CD4-positive, CD25-positive, alpha-beta regulatory T cell (primary cell): ENCODE measurements at places on chromosomes 3 and 15. TPM values are rescaled to one million over a fixed set of nuclear protein-coding genes. Genes with fewer than 3 reads are reported as not detected.
A peak's percentile ranks its signal among the peaks of the same experiment; 100 is the strongest.

DNA sequence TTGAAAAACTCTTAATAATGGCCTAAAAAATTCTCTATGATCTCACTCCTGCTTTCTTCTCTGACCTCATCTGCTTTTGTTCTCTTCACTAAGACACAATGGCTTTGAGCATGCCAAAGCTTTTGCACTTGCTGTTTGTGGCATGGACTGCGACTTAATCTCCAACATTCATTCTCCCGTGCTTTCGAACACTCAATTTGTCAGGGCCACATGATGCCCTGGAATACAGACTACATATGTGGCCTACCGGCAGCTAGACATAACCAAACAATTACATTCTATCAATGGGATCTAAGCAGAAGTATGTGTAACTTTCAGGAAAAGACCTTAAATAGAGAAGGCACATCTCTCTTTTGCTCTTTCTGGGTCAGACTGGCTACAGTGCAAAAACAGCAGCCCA, 506.5 kb downstream of the MAGI1 start:
- no peak for DNase-seq
- H3K27ac ChIP-seq = no peak overlapping the region
- no peaks in the 10 kb centered on the region for H3K27me3 ChIP-seq
- no peak overlapping the region for H3K4me3 ChIP-seq
- no peaks in the 10 kb centered on the region for H3K4me1 ChIP-seq

GRCh38 chr3:23685541-23686258, 120.1 kb upstream of the UBE2E1 start:
- no peak overlapping the region for H3K27ac ChIP-seq
- H3K4me1 ChIP-seq = no peaks in the 10 kb centered on the region
- no peak overlapping the region for H3K4me3 ChIP-seq
- no peak for DNase-seq
- H3K36me3 ChIP-seq = no peaks in the 10 kb centered on the region
- H3K27me3 ChIP-seq = no peaks in the 10 kb centered on the region

DNA sequence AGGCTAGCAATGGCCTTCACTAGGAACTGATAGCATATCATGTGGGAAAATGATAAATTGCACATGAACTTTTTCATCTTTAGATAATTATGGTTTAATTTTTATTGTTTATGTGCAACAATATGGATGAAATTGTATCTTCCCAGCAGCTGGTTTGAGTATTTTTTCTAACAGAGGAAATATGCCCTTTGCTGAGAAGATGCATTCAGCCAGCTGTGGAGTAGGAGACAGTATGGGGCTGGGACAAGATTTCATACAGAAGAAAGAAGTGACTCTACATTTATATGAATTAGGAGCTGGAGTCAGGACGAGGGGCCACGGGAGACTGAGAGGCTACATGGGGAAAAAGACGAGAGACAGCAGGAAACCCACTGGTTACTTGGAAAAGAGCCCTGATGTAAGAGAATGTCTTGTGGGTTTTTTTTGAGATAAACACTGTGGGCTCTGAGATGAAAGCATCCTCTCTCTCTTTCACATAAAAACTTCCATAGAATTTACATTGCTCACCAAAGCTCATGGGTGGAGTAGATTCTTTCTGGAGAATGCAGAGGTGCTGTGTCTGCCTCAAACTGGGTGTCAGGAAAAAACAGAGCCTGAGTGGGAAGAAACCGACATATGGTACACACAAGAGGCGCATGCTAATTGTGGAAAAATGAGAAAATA, 115.2 kb upstream of the PDZRN3 start:
- no peak for DNase-seq
- no peaks in the 10 kb centered on the region for H3K36me3 ChIP-seq
- no peak overlapping the region for H3K4me3 ChIP-seq
- no peaks in the 10 kb centered on the region for H3K4me1 ChIP-seq
- H3K27ac ChIP-seq = no peak overlapping the region

- H3K27me3 ChIP-seq = no peaks in the 10 kb centered on the region
- no peak overlapping the region for H3K4me3 ChIP-seq
- DNase-seq = no peak
- H3K36me3 ChIP-seq = no peaks in the 10 kb centered on the region
- H3K27ac ChIP-seq = no peak overlapping the region
- H3K4me1 ChIP-seq = no peaks in the 10 kb centered on the region
Observed at GRCh38 chr15:74421302-74422245, 12.2 kb downstream of the SEMA7A start.

GRM2 gene
- 3.0 TPM for total RNA-seq

DNA sequence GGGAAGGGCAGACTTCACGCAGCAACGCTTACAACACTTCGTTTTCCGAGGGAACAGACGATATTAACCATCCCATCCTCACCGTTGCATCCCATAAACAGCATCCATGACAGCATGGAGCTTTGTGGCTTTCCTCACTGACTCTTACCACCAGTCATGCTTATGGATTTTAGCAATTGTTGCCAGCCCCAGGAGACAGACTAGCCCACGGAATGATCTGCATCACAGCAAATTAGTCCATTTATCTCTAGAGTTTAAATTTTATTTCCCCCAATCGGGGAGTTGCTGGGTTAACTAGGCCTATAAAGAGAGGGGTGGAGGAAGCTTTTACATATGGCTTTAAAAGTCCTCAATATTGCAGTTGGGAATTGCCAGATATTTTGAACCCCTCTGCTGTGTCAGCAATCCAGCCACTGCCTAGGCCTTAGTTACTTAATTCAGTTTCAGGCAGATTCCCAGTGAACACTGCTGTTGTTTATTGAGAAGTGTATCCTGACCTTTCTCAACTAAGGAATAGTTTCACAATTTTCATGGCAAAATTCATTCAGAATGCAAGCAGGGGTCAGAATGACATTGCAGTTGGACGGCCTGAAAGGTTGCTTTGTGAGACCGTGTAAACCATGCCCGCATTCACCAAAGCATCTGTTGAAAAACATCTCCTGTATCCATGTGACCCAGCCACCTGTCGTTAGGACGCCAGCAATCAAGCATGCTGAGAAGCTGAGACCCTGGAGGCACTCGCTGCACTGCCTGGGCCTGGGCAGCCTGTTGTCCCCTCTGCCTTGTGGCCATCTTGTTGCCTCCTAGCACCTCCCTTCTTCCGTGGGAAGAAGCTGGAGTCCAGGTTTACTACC, 397.4 kb upstream of the TPM1 start:
- H3K4me1 ChIP-seq = no peaks in the 10 kb centered on the region
- H3K27ac ChIP-seq = no peak overlapping the region
- H3K4me3 ChIP-seq = no peak overlapping the region
- H3K27me3 ChIP-seq = no peaks in the 10 kb centered on the region
- DNase-seq = no peak

CCDC14 gene
- total RNA-seq = 50.5 TPM

ZIC4 gene
- total RNA-seq = not detected

OR5K4 gene
- total RNA-seq = not detected

GRCh38 chr3:134824791-134825190, 29.7 kb downstream of the EPHB1 start:
- H3K4me3 ChIP-seq = no peak overlapping the region
- no peaks in the 10 kb centered on the region for H3K4me1 ChIP-seq
- no peaks in the 10 kb centered on the region for H3K36me3 ChIP-seq
- no peaks in the 10 kb centered on the region for H3K27me3 ChIP-seq

ISLR2 gene
- not detected for total RNA-seq

- H3K27me3 ChIP-seq = no peaks in the 10 kb centered on the region
- H3K27ac ChIP-seq = no peak overlapping the region
- no peaks in the 10 kb centered on the region for H3K4me1 ChIP-seq
- peak; percentile 65 for DNase-seq
- no peaks in the 10 kb centered on the region for H3K36me3 ChIP-seq
- H3K4me3 ChIP-seq = no peak overlapping the region
Observed at GRCh38 chr15:41989573-41990242, 17.4 kb upstream of the EHD4 start.

DNA sequence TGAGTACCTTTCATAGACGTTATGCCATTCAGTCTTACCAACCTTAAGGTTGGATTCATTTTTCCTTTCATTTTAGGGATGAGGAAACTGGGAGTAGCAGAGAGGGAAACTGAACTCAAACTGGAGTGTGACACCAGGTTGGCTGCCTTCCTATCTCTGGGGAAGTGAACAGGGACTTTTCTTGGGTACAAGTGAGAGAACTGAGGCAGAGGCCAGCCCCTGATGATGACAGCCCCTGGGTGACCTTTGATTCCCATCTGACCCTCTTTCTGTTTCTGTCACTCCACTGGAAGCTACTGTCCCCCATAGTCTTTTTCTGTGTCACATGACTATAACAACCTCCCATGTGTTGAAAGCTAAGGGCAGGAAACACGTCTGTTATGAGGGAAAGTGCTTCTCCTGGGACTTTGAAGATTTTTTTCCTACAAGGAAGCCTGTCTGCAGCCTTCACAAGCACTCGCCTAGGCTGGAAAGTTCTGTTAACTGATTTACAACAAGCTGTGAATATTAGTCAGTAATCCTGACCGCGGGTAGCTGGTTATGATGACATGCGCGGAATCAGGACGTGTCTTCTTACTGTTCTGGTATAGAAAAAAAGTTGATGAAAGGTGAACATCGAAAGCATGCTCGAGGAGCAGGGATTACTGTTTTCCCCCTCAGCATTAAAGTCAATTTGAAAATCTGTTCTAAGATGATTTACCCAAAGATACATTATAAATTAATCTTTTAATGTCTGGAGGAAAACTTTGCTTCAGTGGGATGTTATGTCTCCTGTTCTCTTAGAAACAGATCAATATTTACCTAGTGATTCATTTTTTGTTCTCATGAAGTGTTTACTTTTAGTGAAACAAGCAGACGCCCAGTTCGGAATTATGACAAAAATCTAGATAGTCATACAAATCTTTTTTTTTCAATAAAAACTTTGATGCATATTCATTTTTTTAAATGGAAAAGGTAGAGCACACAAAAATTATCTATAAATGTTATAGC, 31.5 kb downstream of the ABHD2 start:
- H3K27ac ChIP-seq = no peak overlapping the region
- H3K4me3 ChIP-seq = no peak overlapping the region
- no peaks in the 10 kb centered on the region for H3K27me3 ChIP-seq
- peaks cover 65% of the 10 kb centered on the region for H3K36me3 ChIP-seq

CMTM8 gene
- 6.0 TPM for total RNA-seq

GRCh38 chr3:143276592-143276991, 157.0 kb downstream of the CHST2 start:
- no peak overlapping the region for H3K27ac ChIP-seq
- no peak overlapping the region for H3K4me3 ChIP-seq
- no peaks in the 10 kb centered on the region for H3K36me3 ChIP-seq
- no peaks in the 10 kb centered on the region for H3K4me1 ChIP-seq

DNA sequence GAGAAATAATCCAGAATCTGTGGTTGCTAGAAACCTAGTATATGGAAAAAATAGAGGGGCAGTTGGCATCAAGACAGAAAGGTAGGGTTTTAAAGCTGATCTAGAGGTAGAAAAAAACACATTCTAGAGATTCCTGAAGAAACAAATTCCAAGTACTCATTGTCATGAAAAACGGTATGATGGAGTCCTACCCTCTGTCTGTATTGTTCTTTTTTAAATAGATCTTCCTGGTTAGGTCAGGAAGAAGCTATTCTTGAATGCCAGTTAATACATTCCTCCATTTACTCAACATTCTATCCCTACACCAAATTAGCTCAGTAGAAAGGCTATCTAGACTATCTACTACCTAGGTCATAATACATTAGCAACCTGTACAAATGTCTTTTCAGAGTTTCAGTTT, 364.7 kb downstream of the FHIT start:
- no peaks in the 10 kb centered on the region for H3K4me1 ChIP-seq
- no peak for DNase-seq
- no peak overlapping the region for H3K4me3 ChIP-seq
- no peaks in the 10 kb centered on the region for H3K27me3 ChIP-seq
- H3K36me3 ChIP-seq = no peaks in the 10 kb centered on the region

CLSTN2 gene
- total RNA-seq = not detected

DNA sequence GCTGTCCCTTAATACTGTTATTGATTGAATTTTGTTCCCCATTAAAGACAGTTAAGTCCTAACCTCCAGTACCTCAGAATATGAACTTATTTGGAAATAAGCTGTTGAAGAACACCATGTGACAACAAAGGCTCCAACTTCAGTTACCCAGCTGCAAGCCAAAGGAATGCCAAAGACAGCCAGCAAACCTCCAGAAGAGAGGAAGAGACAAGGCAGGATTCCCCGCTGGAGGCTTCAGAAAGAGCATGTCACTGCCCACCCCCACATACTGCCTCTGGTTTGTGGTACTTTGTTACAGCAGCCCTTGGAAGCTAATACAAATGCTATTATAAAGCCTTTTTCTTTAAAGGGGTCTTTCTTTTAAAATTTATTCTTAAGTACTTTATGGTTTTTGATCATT, 18.4 kb upstream of the NEK10 start:
- H3K27me3 ChIP-seq = no peaks in the 10 kb centered on the region
- no peak overlapping the region for H3K4me3 ChIP-seq
- no peak for DNase-seq
- peaks cover 84% of the 10 kb centered on the region for H3K36me3 ChIP-seq

DNA sequence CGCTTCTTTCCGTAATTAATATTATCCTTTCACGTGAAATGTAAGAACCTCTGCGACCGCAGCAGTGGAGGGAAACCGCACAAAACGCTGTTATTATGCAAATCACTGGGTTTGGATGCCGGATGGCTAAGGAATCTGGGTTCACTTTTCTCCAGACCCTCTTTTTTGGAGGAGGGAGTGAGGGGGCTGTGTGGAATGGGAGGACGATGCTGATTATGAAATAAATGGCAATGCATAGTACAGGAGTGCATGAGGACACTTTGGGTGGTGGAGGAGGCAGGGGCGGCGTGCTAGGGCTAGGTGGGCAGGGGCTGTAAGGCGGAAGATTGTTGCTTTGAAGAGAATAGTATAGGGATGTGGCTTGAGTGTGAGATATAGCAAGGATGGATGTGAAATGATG, 1.8 kb downstream of the CADM2 start:
- no peak overlapping the region for H3K4me3 ChIP-seq
- H3K36me3 ChIP-seq = no peaks in the 10 kb centered on the region
- no peak for DNase-seq
- no peak overlapping the region for H3K27ac ChIP-seq
- H3K4me1 ChIP-seq = no peaks in the 10 kb centered on the region

CLPX gene
- total RNA-seq = 39.8 TPM

- H3K4me3 ChIP-seq = no peak overlapping the region
- no peaks in the 10 kb centered on the region for H3K27me3 ChIP-seq
- DNase-seq = no peak
- no peak overlapping the region for H3K27ac ChIP-seq
Observed at GRCh38 chr3:106826791-106827311, 550.4 kb upstream of the CCDC54 start.

A4GNT gene
- not detected for total RNA-seq

GRCh38 chr3:108222853-108223565, 785 bp upstream of the IFT57 start:
- H3K4me1 ChIP-seq = peaks cover 46% of the 10 kb centered on the region
- no peaks in the 10 kb centered on the region for H3K27me3 ChIP-seq
- H3K4me3 ChIP-seq = peak overlapping the region; percentile 96

GRCh38 chr15:93942269-93942694, 289.1 kb upstream of the MCTP2 start:
- DNase-seq = no peak
- no peaks in the 10 kb centered on the region for H3K36me3 ChIP-seq
- H3K27me3 ChIP-seq = no peaks in the 10 kb centered on the region
- no peak overlapping the region for H3K4me3 ChIP-seq

- H3K36me3 ChIP-seq = peaks cover 40% of the 10 kb centered on the region
- no peak for DNase-seq
- no peaks in the 10 kb centered on the region for H3K4me1 ChIP-seq
- H3K4me3 ChIP-seq = no peak overlapping the region
Observed at GRCh38 chr3:184241447-184242296, 7.1 kb downstream of the ALG3 start.
